Left cardiac atrium (tissue), 4 donors: ENCODE measurements at places on chromosomes 7 and 10. TPM values are rescaled to one million over a fixed set of nuclear protein-coding genes. Genes with fewer than 3 reads are reported as not detected.

Gene MMD2
- total RNA-seq: not detected

Gene FGFR2
- total RNA-seq: 24.4 TPM

Gene CYP17A1
- total RNA-seq: not detected

GRCh38 chr7:20190560-20191390 lies 26.4 kb downstream of the MACC1 start:
- DNase-seq: no peak

DNA sequence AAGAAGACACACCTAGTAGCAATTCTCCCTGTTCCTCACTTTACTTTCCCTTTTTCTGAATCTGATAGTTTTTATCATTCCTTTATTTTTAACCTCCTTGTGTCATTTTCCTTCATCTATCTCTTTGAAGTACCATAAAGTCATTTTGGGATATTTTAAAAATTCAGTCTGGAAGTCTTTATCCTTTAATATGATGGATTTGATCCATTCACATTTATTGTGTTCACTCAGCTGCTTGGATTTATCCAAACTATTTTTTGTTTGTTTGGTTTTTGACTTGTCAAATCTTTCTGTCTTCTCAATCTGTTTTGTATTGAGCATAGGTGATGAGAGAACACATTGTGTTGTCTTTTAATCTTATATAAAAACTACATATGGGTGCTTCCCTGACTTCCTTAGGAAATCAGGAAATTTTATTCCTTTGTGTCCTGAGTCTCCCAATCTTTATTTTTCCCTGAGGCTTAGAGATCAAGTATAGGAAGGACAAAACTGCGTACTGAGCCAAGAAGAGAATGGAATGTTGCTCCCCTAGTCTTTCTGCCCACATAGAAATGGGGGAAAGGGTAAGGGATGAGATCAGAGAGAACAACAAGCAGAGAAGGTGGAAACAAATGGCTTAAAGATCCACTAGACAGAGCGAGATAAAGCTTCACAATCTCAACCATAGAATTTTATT lies 132.7 kb upstream of the HABP2 start:
- no peak for DNase-seq

DNA sequence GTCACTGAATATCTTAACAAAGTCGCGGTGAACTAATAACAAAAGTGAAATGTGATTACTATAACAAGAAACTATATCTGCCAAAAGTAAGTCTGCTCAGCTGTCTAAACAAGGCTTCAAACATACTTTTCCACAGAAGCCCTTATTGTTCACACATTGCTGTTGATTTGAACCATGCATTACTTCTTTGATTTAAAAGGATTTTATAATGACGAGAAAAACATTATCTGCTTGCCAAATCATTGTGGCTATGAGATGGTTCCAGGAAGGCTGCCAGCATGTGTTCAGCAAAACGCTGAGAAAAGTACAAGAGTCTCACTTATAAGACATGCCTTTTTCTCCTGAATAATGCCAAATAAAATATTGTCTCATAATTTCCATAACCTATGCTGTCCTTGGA lies 24.4 kb downstream of the RNF133 start:
- DNase-seq: peak; percentile 39

DNA sequence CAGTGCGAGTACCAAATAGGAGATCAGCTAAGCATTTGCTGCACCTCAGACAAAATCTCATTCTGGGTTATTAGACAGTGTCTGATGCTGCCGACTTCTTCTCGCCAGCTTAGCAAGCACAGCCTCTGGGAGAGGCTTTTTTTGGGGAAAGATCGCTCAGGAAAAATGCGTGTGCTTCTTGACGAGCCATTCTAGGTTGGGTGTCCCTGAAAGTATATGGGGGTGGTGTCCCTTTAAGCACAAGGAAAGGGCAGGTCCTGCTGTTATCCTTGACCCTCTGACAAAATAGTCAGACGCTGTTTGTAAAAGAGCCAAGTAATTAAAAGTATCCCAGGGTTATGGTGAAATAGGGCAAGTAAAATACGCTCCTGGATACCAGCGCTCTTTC lies 540.1 kb upstream of the FZD8 start:
- DNase-seq: no peak

DNA sequence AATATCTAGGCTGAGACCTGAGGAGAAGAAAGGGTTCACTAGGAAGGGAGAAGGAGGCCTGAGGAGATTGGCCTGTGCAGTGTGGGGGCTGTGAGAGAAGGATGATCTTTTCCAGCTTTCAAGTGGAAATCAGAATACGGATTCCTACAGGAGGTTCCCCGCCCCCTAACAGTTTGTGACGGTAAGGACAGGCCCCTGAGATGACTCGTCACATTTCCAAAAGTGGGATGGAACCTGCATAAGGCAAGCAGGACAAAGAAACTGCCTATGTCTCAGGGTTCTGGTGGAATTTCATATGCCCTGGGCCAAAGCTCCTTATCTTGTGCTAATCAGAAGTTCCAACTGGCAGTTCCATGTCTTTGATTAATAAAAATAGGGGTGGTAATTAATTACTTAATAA lies 275.6 kb downstream of the SNX10 start:
- DNase-seq: no peak
